B cell (primary cell): ENCODE measurements at places on chromosomes 16 and 17. TPM values are rescaled to one million over a fixed set of nuclear protein-coding genes. Genes with fewer than 3 reads are reported as not detected.
A peak's percentile ranks its signal among the peaks of the same experiment; 100 is the strongest.

- no peak for DNase-seq
These were observed 86.8 kb downstream of the CMIP start for GRCh38 chr16:81531419-81531821.

Gene TBC1D3E
- total RNA-seq = 5.0 and 6.1 TPM in 2 replicates

DNA sequence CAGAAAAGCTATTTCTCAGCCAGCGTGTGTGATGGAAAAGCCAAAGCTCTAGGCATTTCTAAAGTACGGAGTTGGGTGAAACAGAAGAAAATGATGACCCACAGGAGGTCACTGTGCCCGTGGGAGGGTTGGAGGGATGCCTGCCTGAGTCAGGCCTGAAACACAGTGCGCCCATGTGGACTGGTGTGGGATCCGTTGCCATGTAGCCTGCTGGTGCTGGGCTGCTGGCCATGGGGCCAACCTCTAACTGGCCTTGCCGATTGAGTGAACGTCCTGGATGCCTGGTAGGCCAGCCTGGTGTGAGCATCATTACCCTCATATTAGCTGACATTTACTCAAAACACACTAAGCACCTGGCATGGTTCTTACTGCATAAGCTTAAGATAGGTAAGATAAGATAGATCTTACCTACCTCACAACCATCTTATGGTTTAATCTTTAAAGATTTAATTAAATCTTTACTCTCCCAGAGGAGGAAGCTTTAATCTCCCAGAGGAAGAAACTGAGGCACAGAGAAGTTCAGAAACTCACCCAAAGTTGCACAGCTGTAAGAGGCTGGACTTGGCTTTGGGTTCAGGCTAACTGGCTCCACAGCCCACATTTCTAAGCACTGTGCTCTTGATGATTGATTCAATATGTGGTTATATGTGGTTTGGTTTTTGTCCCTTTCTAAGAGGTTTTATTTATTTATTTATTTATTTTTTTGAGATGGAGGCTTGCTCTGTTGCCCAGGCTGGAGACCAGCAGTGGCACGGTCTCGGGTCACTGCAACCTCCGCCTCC, 15.7 kb downstream of the MGAT5B start:
- no peak for DNase-seq

GRCh38 chr17:58507123-58507634, 7.3 kb downstream of the MTMR4 start:
- DNase-seq = no peak

DNA sequence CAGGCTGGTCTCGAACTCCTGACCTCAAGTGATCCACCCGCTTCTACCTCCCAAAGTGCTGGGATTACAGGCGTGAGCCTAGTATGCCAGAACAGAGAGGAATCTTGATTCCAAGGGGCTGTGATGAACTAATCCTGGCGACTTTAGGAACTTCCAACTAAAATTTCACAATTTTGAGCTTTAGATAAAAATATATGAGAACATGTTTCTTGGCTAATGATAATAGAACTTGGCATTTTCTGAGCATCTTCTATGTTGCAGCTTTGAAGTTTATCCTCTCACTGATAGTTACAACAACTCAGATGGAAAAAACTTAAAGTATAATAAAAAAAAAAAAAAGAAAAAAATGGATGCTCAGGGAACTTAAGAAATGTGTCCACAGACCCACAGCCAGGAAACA, 69.8 kb upstream of the WSCD1 start:
- DNase-seq = no peak

DNA sequence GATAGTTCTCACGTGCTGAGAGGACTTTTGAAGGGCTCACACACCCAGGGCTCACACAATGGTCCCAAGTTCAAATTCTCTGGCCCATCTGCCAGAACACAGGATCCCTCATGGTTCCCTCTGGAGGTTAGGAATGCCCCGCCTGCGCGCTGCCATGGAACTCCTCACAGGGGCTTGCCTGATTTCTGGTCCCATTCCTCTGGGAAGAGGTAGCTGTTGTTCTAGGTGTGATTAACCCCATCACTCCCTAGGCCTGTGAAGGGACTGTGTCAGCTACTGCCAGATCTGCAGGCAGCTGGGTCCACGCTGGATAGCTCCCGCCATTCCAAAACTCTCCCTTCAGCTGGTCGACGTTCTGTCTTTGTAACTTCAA, 2.3 kb upstream of the ARMC5 start:
- DNase-seq = no peak

Gene HOXB6
- total RNA-seq = not detected in 2 replicates

DNA sequence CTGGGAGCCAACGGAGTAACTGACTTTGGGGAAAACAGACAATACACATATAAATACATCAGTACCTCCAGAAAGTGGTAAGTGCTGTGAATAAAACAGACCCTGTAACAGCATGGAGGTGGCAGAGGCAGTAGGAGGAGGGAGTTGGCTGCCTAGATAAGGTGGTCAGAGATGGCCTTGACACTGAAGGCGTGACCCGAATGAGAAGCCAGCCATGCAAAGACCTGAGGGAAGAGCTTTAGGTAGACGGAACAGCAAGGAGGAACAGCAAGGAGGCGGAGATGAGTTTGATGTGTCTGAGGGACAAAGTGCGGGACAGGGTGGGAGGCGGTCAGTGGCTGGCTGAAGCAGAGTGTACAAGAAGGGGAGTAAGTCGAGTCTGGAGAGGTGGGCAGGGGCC, 8.1 kb upstream of the SLC6A4 start:
- no peak for DNase-seq

DNA sequence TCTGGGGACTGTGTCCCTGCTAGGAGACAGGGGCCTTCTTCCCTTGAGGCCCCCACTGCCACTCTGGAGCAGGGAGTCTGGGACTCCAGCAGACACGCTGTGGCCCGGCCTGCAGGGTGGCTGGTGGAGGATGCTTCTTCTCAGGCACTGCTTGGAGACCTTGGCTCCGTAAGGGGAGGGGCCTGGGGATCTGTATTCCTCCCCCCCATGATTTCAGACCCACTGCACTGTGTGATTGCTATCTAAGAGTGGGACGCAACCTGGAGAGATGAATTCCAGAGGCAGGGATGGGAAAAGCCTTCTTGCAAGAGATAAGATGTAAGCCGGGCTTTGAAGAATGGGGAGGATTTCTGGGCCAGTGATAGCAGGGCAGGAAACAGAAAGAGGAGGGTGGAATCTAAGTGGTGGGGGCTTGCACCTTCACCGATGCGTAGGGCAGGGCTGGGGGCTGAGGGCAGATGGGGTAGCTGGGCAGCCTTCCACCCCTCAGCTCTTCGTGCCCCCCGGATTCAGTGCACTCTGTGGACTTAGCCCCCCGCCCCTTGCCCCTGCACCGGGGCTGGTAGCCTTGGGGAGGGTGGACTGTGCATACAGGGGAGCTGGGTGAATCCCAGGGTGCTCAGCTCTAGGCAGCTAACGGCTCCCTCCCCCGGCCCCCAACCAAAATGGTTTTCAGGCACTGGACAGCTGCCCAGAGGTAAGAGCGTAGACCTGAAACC, 5.2 kb upstream of the GSE1 start:
- no peak for DNase-seq

Gene FOXO3B
- 7.1 and 7.6 TPM in 2 replicates for total RNA-seq

GRCh38 chr17:79648181-79648831, 37.5 kb upstream of the RBFOX3 start:
- no peak for DNase-seq

DNA sequence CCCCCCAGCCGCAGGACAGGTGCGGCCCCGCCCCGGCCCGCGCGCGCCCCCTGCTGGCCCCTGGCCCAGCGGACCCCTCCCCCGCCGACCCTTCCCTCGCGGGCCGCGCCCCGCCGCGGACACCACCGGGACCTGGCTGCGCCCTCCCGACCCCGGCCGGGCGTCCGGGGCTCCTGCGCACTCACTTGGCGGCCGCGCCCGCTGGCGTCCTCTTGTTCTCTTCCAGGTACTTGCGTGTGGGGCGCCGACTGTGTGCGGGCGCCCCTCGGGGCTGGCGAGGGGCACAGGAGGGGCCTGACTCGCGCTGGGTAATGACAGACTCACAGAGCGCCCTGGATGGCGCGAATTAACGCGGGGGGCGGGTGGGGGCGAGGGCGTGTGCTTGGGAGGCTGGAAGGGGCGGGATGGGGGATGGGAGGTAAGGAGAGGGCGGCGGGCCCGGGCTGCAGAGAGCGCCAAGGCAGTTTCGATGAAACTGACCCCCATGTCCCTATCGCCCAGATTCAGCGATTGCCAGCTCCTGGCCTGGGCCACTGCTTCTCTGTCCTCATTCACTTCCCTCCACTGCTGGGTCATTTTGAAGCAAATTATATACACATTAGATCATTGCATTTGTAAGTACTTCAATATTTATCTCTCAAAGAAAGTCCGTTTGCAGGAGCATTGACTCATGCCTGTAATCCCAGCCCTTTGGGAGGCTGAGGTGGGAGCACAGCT, 445 bp upstream of the DBNDD1 start:
- peak; percentile 77 for DNase-seq

Gene MYH3
- total RNA-seq = 10.9 and 13.5 TPM in 2 replicates

Gene C17orf100
- 7.7 and 11.6 TPM in 2 replicates for total RNA-seq

- DNase-seq = no peak
These were observed 6.2 kb downstream of the DUS1L start for GRCh38 chr17:82059272-82060000.

GRCh38 chr16:82629441-82630027, 2.8 kb downstream of the CDH13 start:
- DNase-seq = no peak

DNA sequence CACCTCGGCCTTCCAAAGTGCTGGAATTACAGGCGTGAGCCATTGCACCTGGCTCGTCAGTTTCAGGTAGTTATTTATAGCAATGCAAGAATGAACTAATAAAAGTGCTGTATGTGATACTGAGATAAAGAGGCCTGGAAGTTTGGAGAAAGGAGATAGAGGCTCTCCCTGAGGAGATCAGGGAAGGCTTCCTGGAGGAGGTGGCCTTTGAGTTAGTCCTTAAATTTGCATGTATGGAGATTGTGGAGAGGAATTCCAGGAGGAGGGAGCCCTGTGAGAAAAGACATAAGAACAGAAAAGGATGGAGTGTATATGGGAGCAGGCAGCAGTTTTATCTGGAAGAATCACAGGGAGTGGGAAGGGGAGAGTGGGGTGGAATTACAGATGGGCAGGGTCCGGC, 276.6 kb upstream of the EEF2KMT start:
- no peak for DNase-seq

- no peak for DNase-seq
These were observed 479.1 kb downstream of the SOX9 start for GRCh38 chr17:72599891-72600290.
